ENCODE measurements at places on chromosomes 3 and 15.

DNA sequence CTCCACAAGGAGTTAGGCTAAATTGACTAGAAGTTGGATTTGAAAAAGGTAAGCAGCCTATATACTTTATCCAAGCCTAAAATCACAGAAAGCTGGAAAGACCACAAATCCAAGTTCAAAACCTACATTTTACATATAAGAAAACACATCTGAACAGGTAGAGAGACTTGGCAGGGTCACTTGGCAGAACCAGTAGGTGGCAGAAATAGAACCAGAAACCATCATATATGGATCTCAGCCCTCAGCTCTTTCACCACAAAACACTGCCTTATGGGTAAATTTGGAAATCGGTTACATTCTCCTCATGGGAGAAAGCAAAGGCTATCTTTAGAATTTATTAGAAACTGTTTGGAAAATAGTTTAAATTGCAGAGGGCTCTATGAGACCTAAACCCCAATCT lies 44.2 kb downstream of the MKRN2 start:
- DNase-seq: no peak

GRCh38 chr3:11076711-11077110 lies 77.6 kb upstream of the HRH1 start:
- no peak for DNase-seq

DNA sequence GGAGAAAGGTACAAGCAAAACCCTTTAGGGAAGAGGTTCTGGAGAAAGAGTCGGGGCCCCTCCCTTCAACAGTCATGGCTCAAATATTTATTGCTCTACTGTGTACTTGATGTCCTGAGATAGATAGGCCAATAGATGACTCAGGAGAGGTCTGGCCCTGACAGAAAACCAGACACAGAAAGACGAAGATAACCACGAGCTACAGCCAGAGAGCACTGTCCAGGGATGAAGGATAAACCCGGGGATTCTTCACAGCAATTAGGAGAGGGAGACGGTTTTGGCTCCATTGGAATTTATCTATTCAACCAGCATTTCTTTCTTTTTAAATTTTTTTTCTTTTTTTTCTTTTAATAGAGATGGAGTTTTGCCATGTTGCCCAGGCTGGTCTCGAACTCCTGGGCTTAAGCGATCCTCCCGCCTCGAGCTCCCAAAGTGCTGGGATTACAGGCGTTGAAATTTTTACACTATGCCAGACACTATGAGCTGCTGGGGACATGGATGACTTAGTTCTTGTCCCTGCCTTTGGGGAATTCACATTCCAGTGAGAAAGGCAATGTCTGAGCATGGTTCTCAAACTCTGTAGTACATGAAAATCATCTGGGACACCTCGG lies 4.6 kb upstream of the CIDEC start:
- DNase-seq: no peak

GRCh38 chr3:196689941-196690660 lies 21.9 kb downstream of the CEP19 start:
- DNase-seq: no peak

DNA sequence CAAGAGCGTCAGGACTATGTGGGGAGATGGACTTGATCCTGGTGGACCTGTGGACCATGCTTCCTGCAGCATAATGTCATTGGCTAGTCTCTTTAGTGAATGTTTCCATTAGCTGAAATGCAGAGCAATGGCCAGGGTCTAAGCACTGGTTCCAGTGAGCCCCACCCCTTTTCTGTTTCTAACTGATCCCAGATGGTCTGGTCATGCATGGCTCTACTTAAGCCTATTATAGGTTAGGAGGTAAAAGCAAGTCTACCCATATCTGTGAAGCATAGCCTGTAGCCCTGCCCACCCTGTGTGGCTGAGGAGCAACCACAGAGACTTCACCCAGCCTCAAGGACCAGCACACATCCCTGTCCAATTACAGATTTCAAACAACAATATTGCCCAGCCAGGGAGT lies 419.2 kb downstream of the ZNF385D start:
- DNase-seq: no peak

Measured in NCI-H187 treated with DMSO at 0.1 percent for 48 hours (cell line).